ENCODE measurements at places on chromosomes 5 and 9.

- DNase-seq: no peak
Measured at GRCh38 chr5:133347039-133347438, 265.3 kb downstream of the FSTL4 start.

DNA sequence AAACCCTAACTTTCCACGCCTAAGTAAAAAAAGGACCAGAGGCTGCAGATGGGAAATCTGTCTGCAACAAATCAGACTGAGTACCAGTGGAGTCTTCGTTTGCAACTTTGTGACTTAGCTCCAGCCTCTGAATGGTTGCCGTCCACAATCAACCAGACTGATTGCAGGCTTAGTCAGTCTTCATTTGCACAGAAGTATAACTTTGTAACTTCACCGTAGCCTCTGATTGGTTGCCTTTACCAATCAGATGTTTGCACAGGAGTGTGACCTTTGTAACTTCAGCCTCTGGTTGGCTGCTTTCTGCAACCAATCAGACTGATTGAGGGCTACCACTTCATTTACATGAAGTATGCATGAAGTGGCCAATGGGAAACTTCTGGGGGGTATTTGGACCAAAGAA is 53.7 kb downstream of the TGFBR1 start:
- no peak for DNase-seq

- DNase-seq: no peak
Measured at GRCh38 chr9:83405759-83406158, 132.4 kb downstream of the FRMD3 start.

DNA sequence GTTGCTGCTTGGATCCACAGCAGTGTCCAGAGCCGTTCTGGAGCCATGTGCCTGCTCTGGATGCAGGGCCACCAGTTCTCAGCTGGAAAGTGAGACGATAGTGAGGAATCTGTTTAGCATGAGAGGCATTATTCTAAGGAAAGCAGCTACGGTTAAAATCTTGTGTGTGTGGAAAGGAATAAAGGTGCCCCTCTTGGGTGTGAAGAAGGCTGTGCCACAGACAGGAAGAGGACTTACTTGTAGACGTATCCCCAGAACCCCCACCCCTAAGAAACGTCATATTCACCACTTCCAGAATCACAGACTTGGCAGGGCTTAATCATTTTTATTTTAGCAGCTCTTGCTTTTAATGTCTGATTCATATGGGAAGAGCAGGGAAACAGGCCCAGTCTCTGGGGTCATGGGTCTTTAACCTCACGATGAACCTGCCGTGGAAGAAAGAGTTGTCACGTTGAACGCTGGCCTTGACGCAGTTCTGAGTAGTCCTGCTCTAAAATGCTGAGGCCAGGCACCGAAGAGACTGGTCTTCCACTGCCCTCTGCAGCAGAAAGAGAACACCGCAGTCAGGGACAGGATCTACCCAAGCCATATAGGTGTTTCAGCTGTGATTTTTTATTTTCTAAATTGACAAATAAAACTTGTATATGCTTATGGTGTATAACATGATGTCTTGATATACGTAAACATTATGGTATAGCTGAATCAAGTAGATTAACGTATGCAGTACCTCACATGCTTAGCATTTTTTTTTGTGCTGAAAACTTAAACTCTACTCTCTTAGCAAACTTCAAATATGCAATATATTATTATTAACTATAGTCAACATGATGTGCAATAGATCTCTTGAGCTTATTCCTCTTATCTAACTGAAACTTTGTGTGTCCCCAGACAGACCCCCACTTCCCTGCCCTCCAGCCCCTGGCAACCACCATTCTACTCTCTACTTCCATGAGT is 38.8 kb downstream of the CARTPT start:
- DNase-seq: no peak

DNA sequence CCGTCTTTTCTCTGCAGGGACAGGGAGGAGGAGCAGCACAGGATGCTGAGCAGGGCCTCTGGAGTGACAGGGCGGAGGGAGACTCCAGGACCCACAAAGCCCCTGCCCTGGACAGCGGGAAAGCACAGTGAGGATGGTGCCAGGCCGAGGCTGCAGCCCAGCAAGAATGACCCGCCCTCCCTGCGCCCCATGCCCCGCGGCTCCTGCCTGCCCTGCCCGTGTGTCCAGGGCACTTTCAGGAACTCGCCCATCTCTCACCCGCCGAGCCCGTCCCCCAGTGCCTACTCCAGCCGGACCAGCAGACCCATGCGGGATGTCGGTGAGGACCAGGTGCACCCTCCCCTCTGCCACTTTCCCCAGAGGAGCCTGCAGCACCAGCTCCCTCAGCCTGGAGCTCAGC is 9.1 kb upstream of the EXOC3 start:
- DNase-seq: no peak
